Stimulated activated CD8-positive, alpha-beta memory T cell treated with anti-CD3 and anti-CD28 coated beads, Interleukin-4, amount 100 ng/mL, for 1 hour (primary cell): ENCODE measurements at places on chromosomes 6 and 20.

GRCh38 chr6:139355777-139356445 is 18.5 kb downstream of the CITED2 start:
- no peak for DNase-seq

- no peak for DNase-seq
Observed at GRCh38 chr6:42073287-42073686, 23.0 kb downstream of the TAF8 start.

DNA sequence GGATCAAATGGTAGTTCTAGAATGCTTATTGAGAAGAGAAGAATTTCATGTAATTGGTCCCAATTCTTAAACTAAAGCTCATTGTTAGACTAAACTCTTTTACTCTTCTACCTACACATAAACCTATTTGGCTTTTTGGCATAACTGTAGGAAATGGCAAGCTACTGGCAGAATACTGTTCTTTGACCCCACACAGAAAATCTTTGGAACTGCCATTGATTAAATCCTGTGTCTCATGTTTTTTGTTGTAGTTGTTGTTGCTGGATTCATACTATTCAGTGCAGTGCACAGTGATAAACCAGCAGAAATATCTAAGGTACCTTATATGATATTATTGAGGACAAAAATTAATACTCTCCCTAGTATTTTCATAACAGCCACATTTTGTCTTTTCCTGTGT is 242.1 kb upstream of the SGK1 start:
- no peak for DNase-seq

- DNase-seq = no peak
Observed at GRCh38 chr20:50625986-50626677, 65.2 kb downstream of the RIPOR3 start.

DNA sequence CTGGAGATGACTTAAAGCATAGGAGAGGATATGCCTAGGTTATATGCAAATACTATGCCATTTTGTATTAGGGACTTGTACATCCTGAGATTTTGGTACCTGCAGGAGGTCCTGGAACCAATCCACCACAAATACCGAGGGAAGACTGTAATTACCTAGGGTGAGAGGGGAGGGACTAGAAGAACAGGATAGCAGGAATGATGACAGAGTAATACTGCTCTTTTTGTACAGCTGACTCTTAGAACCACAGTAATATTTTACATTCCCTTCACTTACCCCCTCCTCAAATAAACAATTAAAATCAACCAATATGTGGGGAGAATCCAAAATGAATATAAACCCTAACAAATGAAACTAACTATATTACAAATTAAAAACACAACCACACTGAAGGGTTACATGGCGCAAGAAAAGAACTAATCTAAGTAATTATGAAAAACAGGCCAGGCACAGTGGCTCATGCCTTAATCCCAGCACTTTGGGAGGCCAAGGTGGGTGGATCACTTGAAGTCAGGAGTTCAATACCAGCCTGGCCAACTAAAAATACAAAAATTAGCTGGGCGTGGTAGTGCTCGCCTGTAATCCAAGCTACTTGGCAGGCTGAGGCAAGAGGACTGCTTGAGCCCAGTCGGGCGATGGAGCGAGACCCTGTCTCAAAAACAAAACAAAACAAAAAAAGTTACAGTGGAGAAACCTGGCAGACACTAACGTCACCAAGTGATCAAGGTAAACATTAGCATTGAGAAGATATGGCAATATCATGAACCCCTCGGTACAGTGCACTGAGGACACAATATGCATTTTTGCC is 37.1 kb downstream of the MAP1LC3A start:
- no peak for DNase-seq

DNA sequence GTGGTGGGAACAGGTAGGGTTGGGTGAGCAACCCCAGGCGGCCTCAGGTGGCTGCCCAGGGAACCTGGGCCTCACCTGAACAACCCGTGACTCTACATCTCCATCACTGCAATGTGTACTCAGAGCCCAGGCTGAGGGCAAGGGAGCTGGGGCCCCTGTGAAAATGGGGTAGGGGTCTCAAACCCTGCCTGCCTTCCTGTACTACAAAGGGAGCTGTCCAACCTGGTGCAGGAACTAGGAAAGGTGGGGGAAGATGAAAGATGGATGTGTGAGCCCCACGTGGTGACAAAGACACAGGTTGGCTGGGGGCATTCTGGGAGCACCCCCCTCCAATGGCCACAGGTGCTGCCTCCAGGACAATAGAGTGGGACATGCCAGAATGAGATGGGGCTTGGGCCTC is 62.1 kb upstream of the SLC2A12 start:
- DNase-seq = no peak

GRCh38 chr6:111852725-111853124 is 20.5 kb downstream of the FYN start:
- no peak for DNase-seq

DNA sequence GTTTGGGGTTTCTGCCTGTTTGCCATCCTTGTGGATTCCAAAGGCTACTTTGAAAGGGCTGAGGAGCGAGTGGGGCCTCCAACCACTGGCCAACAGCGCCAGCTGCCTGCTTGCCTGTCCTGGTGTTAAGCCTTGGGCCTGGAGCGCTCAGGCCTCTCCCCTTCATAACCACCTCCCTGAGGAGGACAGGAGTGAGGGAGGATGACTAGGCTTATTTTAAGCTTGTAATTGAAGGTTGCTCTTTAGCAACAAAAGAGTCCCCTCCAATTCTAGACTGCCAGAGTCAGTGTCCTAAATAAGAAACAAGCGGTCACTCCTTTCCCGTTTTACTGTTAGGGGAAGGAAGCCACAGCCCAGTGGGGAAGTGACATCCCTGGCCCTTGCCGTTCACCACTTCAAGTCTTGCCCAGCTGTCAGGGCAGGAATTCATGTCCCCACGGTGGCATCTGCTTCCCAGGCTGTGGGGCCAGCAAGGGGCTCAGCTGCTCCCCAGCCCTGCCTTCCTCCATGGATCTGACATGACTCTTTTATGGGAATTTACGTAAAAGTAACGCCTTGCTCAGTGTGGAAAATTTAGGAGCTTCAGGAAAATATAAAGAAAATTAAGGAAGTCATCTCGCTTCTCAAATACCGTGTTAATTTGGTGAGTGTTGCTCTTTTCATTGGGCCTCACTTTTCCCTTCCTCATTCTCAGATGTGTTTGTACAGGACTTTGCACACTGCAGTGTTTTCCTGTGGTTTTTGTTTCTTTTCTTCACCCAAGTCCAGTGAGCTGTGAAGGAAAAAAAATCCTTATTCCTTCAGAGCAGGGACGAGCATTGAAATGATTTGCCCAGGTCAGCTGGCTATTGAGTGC is 57.8 kb downstream of the SSR1 start:
- no peak for DNase-seq

DNA sequence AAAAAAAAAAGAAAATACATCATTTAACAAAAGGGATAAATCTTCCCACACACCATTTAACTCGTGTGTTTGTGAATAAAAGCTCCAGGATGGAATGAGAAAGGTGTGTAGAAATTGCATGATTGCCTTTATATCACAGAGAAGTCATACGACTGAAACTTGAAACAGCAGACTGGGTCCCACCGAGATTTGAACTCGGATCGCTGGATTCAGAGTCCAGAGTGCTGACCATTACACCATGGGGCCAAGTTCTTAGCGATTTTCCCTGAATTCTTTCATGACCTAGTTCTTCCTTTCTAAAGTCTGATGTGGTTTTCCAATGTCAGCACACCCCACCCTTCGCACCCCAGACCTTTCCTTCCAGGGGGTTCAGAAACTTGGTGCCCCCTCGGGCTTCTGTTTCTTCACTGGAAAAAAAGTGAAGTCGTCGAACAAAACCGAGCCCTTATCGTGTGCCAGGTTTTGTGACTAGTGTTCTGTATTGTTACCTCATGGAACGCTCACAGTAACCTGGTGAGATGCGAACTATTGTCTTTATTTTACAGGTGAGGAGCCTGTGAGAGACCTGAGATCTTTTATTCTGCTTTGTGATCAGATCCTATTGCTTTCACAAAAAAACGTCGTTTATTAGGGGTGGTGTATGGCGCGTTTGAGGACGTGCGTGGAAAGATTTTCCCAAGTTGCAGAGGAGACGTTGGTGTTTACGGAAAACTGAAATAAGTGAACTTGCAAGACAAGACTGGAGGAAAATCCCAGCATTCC is 120.8 kb downstream of the OR2B2 start:
- no peak for DNase-seq

DNA sequence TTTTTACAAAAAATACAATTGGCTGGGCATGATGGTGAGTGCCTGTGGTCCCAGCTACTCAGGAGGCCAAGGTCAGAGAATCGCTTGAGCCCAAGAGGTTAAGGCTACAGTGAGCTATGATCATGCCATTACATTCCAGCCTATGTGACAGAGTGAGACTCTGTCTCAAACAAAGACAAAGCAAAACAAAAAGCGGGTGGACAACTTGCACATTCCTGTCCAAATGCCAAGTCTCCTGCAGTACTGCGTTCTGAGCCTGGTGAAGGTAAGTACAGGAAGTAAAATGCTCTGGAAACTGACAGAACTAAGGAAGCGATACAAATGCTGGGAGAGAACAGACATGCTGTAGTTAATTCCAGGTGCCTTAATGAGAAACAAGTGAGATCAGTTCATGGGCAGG is 20.4 kb upstream of the TMEM242 start:
- no peak for DNase-seq

- DNase-seq = no peak
Observed at GRCh38 chr20:36234771-36235320, 1.4 kb upstream of the AAR2 start.

GRCh38 chr6:143998686-143999085 is 9.4 kb downstream of the PLAGL1 start:
- DNase-seq = no peak

- no peak for DNase-seq
Observed at GRCh38 chr6:22332711-22333110, 35.9 kb upstream of the PRL start.

DNA sequence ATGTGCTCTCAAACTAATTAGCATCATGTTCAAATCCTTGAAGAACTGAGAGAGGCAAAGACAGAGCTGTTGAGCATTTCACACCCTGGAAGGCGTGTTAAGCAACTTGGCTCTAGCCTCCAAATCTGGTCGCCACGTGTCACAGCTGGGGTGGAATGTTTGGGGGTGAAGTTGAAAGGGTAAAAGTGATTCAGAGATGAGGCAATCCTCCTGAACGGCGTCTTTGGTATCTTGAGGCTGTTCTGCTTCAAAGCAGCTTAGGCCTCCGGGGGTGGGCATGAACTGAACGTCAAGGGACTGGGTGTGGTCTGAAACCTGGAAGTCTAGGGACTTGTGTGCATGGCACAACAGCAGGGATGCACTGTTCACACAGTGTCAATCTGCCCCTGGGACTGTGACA is 62.3 kb downstream of the TRAM2 start:
- no peak for DNase-seq

GRCh38 chr6:107348224-107348623 is 111.1 kb downstream of the PDSS2 start:
- no peak for DNase-seq

- DNase-seq = no peak
Observed at GRCh38 chr6:169897601-169898358, 146.4 kb downstream of the ERMARD start.
